NB4 (cell line): ENCODE measurements at places on chromosomes 12 and 14.

GRCh38 chr14:74932401-74932901 lies 9.4 kb upstream of the RPS6KL1 start:
- peak; percentile 76 for DNase-seq

- DNase-seq: peak; percentile 25
Measured at GRCh38 chr12:93091886-93092648, 163.0 kb upstream of the EEA1 start.

GRCh38 chr14:64541261-64541971 lies 875 bp downstream of the HSPA2 start:
- no peak for DNase-seq

- peak; percentile 75 for DNase-seq
Measured at GRCh38 chr14:90398315-90398839, 1.5 kb downstream of the CALM1 start.

- no peak for DNase-seq
Measured at GRCh38 chr12:15350643-15351042, 28.3 kb downstream of the PTPRO start.

DNA sequence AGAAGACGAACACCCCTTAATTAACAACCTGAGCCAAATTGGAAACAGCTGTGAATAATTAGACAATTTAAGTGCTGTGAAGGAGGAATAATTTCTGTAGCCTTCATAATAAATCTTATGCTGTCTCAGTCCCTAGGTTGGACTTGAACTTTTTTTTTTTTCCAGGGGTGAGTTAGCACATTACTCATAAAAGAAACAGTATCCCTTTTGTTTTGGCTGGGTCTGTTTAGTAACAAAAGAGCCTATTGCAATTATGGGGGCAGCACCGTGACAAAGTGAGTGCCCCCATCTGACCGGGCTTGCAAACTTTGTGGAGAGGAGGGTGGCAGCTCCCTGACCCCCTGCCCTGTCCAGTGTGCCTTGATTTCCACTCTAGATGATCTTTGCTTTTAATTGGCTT lies 167.4 kb downstream of the DICER1 start:
- DNase-seq: no peak
